AML-193 (cell line): ENCODE measurements at places on chromosomes 11 and 22.

DNA sequence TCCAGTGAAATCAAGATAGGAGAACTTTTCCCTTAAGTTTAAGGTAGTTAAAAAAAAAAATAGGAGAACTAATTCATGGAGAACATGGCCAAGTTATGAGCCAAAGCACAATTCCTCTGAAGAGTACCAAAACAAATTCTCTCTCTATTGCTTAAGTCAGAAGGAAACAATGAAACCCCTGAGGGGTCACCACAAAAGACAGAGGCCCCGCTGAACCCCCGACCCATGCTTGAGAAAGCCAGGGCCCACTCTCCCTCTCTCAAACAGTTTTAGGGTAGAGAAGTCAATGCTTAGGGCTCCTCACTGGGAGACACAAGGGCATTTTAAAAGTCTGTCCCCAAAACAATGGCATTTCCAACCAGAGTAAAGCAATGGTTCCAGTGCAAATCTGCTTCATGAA, 26.9 kb downstream of the PPP2R1B start:
- no peak for DNase-seq

- DNase-seq, result no peak
These were observed 581 bp upstream of the EIF3L start for GRCh38 chr22:37848587-37849088.

GRCh38 chr11:88194990-88195389, 19.7 kb upstream of the RAB38 start:
- DNase-seq, result no peak

- no peak for DNase-seq
These were observed 20.1 kb upstream of the MRGPRX2 start for GRCh38 chr11:19080579-19080993.

GRCh38 chr11:81241672-81242275, 1491.9 kb downstream of the FAM181B start:
- no peak for DNase-seq

- DNase-seq, result no peak
These were observed 20.5 kb downstream of the ZNF280B start for GRCh38 chr22:22487869-22488597.

- no peak for DNase-seq
These were observed 56.3 kb upstream of the ADSL start for GRCh38 chr22:40289991-40290459.

GRCh38 chr11:64085906-64086257, 50.2 kb downstream of the FLRT1 start:
- no peak for DNase-seq

GRCh38 chr22:23356094-23356493, 175.8 kb downstream of the BCR start:
- DNase-seq, result no peak

GRCh38 chr11:134987223-134987768, 575.3 kb upstream of the B3GAT1 start:
- DNase-seq, result no peak

DNA sequence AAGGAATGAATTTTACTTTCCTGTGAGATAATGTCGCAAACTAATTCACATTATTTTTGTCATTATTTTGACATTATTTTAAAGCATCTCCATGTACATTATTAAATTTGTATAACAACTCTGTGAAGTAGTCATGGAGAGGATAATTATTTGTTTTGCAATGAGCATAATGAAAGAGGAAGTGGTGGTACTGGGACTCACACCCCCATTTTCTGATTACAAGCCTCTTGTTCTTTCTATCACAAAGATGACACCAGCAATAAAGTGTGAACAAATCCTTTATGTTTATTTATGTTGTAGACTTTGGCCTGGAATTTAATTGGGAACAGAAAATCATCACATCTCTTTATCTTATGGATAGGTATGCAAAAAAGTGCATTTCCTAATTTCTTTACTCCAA, 522.6 kb downstream of the TMEM135 start:
- peak; percentile 3 for DNase-seq

GRCh38 chr22:40862537-40862936, 624 bp upstream of the DNAJB7 start:
- no peak for DNase-seq

GRCh38 chr11:7904917-7905316, 26.2 kb downstream of the OR10A6 start:
- DNase-seq, result no peak

DNA sequence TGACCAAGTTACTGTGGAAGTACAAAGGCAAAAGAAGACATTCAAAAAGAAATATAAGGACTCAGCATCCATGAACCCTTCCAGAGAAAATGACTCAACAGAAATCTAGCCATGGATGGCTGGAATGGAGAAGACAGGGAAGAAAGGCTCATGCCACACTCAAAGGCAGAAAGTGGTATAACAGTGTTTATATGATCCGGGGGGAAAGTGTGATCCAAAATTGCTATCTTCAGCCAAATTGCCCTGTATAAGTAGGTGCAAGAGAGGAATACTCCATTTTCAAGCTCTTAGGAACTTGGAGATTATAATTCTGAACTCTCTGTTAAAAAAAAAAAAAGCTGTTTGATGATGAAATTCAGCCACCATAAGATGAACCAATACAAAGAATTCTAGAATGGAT, 81.8 kb upstream of the TENM4 start:
- DNase-seq, result no peak

GRCh38 chr22:35330258-35330861, 30.7 kb downstream of the TOM1 start:
- DNase-seq, result peak; percentile 71

DNA sequence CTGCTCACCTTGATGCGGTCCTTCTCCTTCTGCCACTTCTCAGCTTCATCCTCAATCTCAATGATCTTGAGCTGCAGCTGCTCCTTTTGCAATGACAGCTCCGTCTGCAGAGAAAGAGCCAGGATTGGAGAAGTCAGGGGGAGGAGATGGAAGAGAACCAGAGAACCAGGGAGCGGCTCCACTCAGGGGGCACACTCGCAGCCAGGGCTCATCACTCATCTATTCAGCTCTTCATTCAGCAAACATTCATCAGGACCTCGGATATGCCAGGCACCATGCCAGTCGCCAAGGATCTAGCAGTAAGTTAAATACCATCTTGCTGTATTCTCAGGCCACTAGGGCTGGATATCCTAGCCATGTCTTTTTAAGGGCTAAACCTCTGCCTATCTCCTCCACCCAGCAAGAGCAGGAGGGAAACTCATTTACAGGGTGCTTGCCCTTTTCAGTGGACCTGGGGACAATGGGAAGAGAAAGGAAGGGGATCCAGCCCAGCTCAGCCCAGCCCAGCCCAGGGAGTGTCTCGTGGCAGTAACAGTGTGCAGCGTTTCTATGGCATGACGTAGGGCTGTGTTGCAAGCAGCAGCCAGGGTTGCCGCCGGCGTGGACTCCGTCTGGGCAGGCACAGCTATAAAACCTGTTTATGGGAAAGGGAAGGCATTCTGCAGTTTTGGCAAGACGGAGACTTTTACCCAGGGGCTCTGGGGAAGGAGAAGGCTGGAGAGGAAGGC, 9.4 kb downstream of the TRIM29 start:
- DNase-seq, result no peak

DNA sequence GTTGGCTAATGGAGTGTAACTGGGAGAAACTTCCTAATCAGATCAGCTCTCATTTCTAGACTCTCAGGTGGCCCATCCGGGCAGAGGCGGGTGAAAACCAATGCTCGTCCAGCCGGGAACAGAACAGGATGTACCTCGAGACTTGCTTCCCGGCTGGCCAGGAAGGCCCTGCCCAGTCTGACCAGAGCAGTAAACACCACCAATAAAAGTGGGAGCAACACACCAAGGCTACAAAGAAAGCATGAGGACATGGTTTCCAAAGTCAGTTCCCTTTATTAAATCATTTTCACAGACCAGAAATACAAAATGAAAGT, 940 bp upstream of the TNKS1BP1 start:
- no peak for DNase-seq

- DNase-seq, result peak; percentile 76
These were observed 1.3 kb downstream of the DENND5A start for GRCh38 chr11:9263840-9264315.

DNA sequence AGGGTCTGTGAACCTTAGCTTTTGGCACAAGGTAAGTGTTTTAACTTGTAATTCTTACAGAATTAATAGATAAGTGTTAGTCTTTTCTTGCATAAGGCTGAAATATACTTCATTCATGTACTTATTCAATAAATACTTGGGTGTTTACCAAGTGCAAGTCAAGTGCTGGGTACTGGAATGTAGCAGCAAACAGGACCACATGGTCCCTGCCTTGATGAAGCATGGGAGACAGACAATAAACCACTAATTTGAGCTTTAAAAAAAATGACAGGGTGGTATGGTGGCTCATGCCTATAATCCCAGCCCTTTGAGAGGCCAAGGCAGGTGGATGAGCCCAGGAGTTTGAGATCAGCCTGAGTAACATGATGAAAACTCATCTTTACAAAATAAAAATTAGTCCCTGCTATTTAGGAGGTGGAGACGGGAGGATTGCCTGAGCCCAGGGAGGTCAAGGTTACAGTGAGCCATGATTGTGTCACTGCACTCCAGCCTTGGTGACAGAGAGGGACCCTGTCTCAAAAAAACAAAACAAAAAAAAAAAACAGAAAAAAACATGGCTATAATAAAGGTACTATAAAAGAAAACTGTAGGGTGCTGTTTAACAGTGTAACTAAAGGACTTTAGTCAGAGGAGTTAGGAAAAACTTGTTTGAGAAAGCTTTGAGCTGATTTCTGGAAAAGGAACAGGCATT, 11.1 kb downstream of the CCDC83 start:
- DNase-seq, result no peak

GRCh38 chr11:45517171-45517770, 148.2 kb downstream of the CHST1 start:
- no peak for DNase-seq

- DNase-seq, result no peak
These were observed 47.3 kb downstream of the PPP2R1B start for GRCh38 chr11:111718859-111719258.

DNA sequence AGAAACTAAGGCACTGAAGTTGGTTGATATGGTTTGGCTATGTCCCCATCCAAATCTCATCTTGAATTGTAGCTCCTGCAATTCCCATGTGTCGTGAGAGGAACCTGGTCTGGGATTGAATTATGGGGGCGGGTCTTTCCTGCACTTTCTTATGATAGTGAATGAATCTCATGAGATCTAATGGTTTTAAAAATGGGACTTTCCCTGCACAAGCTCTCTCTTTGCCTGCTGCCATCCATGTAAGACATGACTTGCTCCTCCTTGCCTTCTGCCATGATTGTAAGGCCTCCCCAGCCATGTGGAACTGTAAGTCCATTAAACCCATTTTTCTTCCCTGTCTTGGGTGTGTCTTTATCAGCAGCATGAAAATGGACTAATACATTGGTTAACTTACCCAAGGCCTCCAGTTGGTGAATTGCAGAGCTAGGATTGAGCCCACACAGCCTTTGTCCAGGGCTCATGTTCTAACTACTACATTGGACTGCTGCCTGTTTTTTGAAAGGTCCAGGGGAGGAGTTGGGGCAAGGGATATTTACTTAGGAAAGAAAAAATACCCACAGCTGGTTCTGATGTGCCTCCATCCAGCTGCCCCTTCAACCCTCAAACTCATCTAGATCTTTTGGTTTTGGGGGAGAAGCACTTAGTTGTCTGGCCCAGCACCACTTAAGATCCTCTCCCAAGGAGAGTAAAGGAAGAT, 107.8 kb upstream of the NAV2 start:
- DNase-seq, result no peak

DNA sequence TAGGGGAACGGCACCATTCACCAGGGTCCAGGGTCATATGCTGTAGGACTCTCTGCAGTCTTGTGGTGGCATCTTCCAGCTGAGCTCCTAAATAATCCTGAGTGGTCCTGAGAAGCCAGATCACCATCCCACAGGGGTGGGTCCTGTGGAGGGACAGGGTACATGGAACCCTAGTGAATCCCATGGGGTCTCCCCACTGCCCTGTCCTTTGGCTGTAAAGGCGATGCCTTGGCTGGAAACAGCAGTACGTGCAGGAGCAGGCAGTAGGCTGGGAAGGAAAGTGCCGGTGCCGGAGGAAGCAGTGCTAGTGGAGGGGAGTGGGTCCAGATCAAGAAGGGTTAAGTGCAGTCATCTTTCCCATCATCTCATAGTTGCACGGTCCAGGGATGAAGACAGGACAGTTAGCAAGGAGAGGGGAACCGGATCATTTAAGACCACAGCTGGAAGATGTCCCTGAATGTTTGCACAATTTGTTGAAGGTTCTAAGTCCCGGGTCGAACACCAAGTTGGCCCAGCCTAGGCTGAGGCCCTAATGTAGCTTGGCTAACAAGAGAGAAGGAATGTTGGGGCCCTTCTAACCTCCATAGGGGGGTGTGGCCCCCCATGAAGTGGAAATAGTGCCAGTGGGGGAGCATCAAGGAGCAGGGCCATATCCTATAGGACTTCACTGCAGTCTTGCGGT, 18.1 kb downstream of the TSPAN32 start:
- no peak for DNase-seq

DNA sequence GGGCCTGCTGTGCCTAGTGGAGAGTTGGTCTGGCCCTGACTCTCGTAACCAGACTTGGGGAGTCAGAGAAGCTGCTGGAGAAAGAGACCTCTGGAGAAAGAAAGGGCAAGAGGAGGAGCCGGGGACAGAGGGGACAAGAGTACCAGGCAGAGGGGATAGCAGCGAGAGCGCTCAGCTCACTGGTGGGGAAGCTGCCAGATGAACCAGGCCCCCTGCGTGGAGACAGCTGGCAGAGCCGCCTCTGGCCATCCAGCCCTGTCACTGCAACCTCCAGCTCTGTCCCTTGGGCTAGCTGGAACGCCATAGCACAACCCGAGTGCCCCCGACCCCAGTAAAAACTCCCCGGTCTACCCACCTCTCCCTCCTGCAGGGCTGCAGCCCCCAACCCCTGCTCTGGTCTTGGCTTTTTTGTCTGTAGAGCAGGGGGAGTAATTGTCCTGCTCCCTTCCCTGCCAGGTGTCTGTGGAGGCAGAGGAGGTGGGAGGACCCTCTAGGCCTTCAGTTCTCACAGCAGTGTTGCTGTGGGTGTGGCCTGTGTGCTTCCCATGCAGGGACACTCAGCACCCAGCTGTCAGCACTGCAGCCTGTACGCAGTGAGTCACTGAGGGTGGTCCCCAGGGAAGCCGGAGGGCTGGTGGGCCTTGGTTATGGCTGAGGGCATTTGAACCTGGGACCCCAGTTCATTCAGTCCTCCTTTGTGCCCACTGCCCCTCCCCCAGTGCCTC, 4.8 kb upstream of the SUN2 start:
- DNase-seq, result no peak

DNA sequence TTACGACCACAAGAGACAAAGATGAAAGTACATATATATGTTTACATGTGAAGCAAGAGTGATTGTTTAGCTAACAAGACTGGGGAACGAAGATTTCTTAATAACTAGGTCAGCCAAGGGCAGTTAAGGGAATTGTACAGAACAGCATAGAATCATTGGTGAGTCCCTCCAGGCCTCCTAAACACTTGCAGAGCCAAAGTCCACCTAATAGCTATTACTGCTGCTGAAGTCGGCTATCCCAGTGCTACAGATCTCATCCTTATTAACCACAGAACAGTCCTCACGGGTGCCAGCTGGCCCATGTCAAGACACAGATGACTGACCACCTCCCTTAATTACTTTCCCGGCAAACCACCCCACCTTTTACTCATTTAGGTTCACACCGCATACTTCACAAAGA, 68.5 kb upstream of the OPCML start:
- no peak for DNase-seq

GRCh38 chr22:27170491-27170890, 513.1 kb downstream of the MIAT start:
- DNase-seq, result no peak
